Kidney epithelial cell (primary cell): ENCODE measurements at places on chromosomes 12 and 14. TPM values are rescaled to one million over a fixed set of nuclear protein-coding genes. Genes with fewer than 3 reads are reported as not detected.

Gene NRIP2
- not detected in 2 replicates for total RNA-seq

- peak; percentile 87 for DNase-seq
Observed at GRCh38 chr12:93526786-93527428, 45.6 kb upstream of the SOCS2 start.

Gene APOLD1
- total RNA-seq = 1.4 and 2.0 TPM in 2 replicates

Gene TRHDE
- total RNA-seq = 5.6 and 5.8 TPM in 2 replicates

GRCh38 chr12:13288937-13289652 lies 92.6 kb downstream of the EMP1 start:
- no peak for DNase-seq

DNA sequence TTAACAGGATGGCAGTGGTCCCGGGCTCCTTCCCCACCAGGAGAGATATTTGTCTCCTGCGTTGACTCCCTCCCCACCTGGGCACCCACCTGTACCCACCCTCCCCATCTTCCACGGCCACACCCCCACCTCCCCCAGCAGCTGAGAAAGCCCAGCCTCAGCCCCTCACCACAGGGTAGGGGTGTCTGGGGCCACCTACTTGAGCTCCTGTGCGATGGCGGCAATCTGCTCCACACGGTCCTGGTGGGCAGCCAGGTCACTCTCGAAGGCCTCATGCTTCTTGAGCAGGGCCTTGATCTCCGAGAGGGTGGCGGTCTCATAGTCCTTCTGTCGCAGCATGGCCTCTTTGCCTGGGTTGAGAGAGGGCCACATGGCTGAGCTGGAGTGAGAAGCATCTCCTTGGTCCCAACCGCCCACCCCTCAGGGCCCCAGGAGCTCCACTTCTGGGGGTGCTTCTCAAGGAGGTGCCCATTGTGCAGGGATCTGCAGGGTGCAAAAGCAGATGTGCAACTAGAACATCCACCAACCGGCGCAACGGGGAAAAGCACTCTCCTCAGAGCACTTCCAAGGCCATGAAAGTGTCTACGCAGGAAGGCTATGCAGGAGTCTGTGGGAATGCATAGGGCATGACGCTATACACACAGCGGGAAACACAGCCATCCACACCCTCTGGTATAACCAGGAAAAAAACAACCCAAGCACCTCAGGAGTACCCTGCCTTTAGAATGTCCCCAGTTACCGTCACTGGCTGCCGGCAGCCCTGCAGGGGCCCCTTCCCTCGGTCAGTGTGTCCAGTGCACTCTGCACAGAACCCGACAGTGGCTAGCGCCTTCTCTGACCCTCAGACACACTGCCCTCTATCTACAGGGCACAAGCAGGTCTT lies 92.6 kb upstream of the ZFP36L1 start:
- no peak for DNase-seq

DNA sequence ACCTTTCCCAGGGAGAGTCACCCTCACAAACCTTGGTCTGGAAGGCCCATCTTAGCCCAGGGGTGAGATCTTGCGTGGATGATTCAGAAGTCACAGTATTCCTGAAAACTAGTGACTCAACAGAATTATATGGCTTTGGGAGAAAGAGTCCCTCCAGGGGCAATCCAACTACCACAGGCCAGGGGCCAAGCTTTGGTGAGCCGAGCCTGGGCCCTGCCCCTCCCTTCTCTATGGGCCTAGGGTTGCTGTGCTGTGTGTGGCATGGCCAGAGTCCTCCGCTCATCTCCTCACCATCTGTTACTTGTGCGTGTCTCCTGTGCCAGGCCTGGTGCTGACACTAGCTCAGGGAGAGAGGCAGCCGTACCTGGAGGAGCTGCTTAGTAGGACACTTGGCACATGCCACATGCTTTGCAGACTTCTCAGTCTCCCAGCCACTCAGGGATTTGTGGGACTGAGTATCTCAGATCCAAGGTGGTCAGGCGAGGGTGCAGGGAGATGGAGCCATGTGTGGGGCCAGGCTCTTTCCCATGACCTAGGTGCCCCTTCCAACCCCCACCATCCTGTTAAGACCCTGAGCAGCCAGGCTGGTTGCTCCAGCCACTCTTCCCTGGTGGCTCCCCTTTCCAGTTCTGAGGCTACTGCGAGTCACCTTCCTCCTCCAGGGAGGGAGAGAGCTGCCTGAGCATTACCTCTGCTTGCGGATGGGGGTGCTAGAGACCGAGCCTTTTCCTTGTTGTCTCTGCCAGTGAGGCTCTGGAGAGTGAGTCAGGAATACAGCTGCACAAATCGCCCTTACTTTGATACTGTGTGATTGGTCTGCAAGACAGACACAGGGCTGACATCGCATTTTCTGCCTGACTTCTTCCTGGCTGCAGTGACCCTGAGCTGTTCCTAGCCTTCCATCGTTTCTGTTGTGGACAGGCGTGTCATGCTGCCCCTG lies 94.1 kb downstream of the SLC25A47 start:
- peak; percentile 90 for DNase-seq

DNA sequence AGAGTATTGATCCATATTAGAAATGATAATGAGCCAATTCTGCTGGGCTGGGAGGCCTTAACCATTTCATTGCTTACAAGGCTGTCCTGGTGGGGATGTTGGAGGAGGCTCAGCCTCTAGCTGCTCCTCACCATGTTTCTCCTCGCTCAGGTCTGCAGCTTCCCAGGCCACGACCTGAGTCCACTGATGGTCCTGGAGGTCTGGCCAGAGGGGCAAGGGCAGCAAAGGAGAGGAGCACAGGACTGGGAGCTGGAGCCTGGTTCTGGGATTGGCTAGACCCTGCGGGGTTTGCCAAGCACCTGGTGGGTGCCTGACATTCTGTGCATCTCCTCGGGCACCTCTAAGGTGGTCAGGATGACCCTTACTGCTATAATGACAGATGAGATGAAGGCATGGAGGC lies 92.6 kb downstream of the KIF26A start:
- no peak for DNase-seq

DNA sequence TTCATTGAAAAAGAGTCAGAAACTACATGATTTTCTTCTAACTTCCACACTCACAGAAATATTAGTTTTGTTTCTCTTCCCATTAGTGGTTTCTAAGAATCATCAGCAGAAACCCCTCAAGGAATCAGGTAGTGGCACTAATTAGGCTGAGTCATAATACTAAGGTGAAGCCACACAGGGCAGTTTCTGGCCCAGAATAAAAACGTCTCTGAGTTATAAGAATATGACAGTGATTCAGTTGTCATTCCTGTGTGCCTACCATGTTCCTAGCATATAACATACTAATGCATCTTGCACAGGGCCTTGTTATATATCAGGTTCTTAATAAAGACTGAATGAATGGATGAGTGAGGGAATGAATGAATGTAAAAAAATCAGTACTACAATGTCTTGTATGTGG lies 206.0 kb upstream of the PLEKHG7 start:
- DNase-seq = no peak

- no peak for DNase-seq
Observed at GRCh38 chr12:54442961-54443360, 23.9 kb upstream of the ITGA5 start.
